ENCODE measurements at places on chromosomes 12 and 14.

GRCh38 chr12:27142101-27142721 is 59.8 kb upstream of the C12orf71 start:
- DNase-seq = peak; percentile 57

- no peak for DNase-seq
Measured at GRCh38 chr14:103217538-103217937, 94.3 kb downstream of the TNFAIP2 start.

GRCh38 chr12:69396963-69397362 is 37.4 kb downstream of the YEATS4 start:
- DNase-seq = no peak

GRCh38 chr14:95143808-95144620 is 13.3 kb downstream of the DICER1 start:
- no peak for DNase-seq

DNA sequence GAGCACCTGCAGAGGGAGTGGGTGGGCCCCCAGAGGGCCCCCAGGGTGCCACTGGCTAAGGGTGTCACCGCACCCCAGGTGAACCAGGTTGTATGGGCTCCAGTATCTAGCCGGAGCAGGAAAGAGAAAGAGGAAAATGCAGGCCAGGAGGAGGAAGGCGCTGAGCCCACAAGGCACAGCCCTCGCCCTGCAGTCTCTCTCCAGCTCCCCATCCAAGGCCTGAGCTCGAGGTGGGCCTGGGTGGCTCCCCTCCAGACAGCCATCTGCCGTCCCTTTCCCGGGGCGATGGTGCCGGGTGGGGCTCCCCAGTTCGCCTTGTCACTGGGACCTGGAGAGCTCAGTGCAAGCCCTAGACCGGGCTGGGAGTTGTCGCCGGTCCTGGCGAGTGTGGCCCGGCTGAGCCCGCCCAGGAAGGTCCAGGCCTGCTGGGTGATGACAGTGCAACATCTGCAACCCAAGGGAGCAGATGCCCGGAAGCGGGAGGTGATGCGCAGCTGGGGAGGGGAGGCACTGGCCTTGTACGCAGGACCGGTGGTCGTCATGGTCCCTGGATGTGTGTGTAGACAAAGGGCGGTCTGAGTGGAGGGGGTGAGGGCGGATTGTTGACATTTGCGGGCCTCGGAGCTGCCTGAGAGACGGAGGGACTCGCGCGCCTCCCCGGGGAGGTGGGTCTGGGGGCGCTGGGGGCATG is 716 bp downstream of the TMEM179 start:
- no peak for DNase-seq

GRCh38 chr14:51593397-51593796 is 58.3 kb upstream of the FRMD6 start:
- DNase-seq = no peak

Data from CD4-positive, alpha-beta T cell treated with Interleukin-6 for 4 hours (primary cell).